Fibroblast of skin of back (primary cell): ENCODE measurements at places on chromosomes 1 and 21.
A peak's percentile ranks its signal among the peaks of the same experiment; 100 is the strongest.

DNA sequence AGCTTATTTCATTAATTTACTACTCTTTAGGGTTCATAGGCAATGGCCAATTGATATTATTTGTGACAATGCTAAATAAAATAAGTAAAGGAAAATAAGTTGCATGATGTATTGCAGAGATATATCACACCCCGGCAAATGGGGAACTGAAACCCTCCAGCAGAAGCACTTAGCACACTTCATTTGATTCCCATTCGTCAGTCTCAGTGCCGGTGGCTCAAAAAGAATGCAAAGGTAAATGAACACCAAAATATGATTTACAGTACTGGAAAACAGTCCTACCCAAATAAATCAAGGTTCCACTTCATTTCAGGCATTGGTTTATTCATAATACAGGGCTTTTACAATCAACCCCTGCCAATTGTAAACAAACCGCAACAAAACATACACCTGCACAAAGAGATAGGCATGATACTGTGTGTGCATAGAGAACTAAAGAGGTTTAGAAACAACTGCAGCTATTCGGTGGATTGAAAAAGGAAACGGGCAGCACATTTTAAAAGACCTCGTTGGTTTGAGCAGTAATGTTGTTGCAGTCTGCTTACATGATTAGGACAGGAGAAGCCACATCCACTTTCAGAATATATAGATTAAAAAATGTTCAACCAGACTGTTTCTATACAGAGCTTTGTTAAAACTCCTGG, 1019.2 kb downstream of the TTLL7 start:
- no peak for DNase-seq

DNA sequence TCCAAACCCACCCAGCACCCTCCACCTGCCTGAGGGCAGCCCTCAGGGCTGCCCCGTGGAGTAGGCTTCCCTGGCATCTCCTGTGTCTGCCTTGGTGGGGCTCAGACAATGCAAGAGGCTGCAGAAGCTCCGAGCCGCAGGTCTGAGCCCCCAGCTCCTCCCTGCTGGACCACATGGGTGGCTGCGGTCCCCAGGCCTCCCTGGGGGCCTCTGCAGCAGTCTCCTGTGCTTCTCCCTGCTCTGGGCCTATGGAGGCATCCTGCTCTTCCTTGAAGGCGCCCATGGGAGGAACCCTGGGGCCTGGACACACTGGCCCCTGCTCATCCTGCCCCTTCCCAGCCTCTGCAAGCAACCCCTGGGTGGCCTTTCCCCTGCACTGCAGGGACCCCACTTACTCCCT, 86.1 kb upstream of the ACTRT2 start:
- DNase-seq = no peak

DNA sequence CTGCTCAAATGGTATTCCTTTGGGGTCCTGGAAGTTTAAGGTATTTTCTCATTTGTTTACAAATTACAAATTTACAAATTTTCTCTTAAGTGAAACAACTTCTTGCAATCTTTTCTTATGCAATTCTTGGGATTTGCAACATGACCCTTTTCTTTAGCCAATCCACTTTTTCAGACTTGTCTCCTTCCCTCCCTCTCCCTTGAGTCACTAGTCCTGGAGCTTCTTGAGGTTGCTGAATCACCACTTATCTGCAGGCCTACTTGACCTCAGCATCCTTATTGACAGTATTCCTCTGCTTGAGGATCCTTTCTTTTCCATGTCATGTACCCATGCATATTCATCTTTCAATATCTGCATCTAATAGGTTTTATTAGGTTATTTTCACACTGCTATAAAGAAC, 302.8 kb upstream of the ADAMTS5 start:
- peak; percentile 92 for DNase-seq

DNA sequence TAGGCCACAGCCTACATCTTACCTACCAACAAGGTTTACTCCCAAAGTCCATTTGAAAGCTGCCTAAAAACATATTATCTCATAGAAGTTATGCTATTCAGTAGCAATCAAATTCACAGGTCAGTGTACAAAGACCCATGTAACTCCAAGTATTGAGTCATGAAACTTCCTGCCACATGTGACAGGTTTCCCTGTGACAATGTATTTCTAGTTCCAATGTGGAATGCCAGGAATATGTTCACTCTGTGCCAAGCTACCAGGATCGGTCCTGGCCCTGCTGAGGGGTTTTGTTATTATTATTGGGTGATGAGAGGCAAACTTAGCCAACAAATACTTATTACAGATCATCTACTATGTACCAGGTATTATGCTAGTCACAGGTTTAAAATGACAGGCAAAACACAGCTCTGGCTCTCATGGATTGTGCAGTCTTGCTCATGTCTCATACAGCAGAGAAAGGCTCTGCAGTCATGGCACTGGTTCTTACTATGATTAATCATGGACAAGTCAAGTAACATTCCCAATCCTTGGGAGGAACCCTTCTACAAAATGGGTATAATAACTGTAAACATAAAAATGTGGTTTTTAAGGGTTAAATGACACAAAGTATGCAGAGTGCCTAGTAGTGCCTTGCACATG, 22.5 kb downstream of the DPH5 start:
- DNase-seq = peak; percentile 5

DNA sequence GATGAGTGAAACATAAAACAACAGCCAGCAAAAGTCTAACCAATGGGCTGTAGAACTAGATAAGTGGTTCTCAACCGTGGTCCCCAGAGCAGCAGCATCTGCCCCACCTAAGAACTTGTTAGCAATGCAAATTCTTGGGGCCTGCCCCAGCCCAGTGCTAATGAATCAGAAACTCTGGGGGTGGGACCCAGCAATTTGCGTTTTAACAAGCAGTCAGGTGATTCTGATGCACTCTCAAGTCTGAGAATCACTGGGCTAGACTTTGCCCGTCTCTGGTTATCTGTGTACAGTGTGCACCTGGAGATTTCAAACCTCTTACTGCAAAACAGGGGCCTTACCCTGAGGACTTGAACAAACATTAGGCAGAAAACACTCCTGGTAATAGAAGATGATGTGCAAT, 66.5 kb downstream of the PLXNA2 start:
- DNase-seq = no peak

GRCh38 chr1:16984717-16985116, 4.3 kb upstream of the MFAP2 start:
- peak; percentile 94 for DNase-seq

- DNase-seq = no peak
Observed at GRCh38 chr1:193083365-193084088, 21.7 kb downstream of the GLRX2 start.

GRCh38 chr1:226414098-226414698, 6.3 kb upstream of the PARP1 start:
- DNase-seq = no peak

GRCh38 chr1:87450615-87451209, 122.0 kb downstream of the LMO4 start:
- no peak for DNase-seq

DNA sequence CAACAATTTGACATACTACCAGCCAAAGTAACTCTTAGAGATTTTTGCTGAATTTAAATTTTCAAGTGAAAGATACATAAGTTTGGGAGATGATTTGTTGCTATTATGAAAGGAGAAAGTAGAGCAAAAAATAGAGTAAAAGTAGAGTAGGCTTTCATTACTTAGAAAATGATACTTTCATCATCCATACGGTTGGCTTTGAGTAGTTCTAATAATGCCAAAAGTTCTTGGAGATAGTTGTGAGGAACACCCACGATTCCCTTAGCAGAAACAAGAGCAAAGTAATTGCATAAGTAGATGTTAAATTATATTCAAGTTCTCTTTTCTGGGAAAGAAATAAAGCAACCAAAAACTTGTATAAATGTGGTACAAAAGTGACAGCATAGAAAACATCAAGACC, 95.0 kb upstream of the VAV3 start:
- no peak for DNase-seq

DNA sequence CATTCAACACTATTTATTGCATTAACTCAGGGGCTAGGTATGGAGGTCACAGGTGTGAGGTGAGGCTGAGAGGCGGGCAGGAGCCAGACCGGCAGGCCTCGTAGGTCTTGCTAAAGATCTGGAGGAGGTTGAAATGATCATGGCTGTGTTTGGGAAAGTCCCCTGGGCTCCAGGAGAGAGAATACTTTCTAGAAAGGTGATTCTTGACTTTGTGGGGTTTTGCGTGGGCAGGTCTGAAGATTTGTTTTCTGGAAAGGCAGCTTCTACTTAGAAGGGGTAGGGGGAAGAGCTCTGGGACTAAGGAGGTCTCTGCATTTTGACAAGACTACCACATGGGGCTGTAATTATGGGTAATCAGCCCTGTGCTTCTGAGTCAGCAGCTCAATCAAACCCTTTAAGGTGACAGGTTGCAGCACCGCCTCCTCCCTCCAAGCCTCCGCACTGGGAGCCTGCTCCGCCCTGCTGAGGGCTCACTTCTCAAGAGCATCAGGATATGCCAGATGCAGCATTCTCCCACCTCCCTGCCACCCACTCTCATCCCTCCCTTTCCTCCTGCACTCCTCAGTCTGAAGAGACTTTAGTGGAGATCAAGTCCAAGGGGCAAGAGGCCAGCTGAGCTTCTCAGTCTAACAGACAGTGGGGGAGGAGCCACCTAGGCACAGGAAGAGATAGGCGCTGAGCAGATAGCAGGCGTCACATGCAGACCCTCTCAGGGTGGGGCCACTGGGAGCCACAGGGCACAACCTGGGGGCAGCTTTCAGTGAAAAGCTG, 30.5 kb downstream of the SLC30A1 start:
- no peak for DNase-seq

DNA sequence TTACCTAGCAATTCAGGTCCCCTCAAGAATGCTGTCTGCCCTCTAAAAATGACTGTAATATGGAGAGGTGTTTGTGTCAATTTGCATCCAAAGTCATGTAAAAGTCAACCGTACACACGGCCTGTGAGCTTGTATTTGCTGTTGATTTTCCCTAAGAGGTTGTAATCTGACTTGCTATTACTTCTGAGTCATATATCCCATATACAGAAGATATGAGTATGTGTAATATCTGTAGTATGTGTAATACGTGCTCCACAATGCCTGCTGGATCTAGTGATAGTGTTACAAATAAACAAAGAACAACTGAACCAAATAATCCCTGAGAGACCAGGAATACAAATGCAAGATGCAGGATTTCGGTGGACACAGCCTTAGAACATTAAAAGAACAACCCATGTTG, 1.4 kb upstream of the KCNJ6 start:
- DNase-seq = peak; percentile 75

- no peak for DNase-seq
Observed at GRCh38 chr1:63824451-63824850, 50.6 kb downstream of the ROR1 start.

- no peak for DNase-seq
Observed at GRCh38 chr1:161483361-161483760, 21.9 kb upstream of the FCGR2A start.

- DNase-seq = peak; percentile 20
Observed at GRCh38 chr1:236916131-236916800, 88.0 kb downstream of the MT1HL1 start.

- DNase-seq = no peak
Observed at GRCh38 chr1:79501153-79501552, 494.6 kb upstream of the ADGRL4 start.

DNA sequence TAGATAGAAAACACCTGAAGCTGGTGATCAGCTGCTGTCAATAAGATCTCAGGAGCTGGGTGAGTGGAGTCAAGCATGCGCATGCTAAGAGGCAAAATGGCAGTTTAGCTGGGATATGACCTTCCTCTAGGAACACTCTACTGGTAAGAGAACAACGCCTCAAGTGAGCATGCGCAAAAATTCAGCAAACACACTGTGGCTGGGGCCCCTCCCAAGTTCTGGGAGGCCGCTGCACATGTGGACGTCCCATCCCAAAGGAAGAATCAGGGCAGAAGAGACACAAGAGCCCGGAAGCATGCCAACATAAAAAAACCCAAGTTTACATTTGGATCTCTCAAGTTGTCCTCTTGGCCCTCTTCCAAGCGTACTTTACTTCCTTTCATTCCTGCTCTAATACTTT, 126.3 kb upstream of the F3 start:
- DNase-seq = no peak

- peak; percentile 62 for DNase-seq
Observed at GRCh38 chr21:46622226-46622625, 13.2 kb upstream of the PRMT2 start.

- no peak for DNase-seq
Observed at GRCh38 chr21:44486302-44486701, 31.0 kb downstream of the LRRC3 start.

GRCh38 chr1:43573066-43573800, 42.5 kb downstream of the PTPRF start:
- no peak for DNase-seq

GRCh38 chr1:6580593-6581409, 1.0 kb downstream of the ZBTB48 start:
- peak; percentile 40 for DNase-seq

DNA sequence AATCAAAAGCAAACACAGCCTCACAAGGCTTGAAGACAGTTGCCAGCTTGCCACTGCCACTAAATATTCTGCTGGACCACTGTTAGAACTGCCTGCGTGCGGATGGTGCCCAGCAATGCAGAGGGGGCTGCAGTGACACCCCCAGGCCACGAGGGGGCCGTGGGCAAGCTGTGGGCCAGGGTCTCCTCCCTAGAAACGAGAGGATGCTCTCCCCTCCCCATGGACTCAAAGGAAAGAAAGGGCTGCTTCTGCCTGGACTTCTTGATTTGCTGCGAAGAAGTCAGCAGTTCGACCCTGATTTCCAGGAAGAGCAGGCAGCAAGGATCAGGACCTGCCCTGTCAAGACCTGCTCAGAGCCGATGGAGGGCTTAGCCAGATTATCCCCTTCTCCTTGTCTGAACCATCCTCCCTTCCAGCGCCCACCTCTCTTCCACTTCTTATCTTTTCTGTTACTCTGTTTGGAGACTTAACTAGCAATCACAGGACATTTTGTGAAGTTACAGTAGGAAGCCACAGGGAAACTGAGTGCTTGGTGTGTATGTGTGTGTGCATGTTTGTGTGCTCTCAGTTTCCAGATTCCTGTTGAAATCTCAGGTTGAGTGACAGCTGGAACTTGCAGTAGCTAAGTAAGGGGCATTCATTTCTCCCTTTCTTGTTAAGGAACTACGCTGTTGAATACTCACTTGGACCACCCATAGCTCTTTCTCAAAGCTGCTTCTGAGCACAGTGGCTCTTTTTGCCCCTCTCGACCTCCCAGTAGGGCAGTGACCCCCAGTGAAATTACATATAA, 2.7 kb downstream of the MAN1C1 start:
- DNase-seq = no peak

GRCh38 chr1:167400359-167400953, 117.9 kb downstream of the CD247 start:
- no peak for DNase-seq

GRCh38 chr1:28135371-28136168, 40.9 kb downstream of the PTAFR start:
- DNase-seq = no peak

GRCh38 chr1:241964550-241965282, 7.1 kb downstream of the BECN2 start:
- no peak for DNase-seq

DNA sequence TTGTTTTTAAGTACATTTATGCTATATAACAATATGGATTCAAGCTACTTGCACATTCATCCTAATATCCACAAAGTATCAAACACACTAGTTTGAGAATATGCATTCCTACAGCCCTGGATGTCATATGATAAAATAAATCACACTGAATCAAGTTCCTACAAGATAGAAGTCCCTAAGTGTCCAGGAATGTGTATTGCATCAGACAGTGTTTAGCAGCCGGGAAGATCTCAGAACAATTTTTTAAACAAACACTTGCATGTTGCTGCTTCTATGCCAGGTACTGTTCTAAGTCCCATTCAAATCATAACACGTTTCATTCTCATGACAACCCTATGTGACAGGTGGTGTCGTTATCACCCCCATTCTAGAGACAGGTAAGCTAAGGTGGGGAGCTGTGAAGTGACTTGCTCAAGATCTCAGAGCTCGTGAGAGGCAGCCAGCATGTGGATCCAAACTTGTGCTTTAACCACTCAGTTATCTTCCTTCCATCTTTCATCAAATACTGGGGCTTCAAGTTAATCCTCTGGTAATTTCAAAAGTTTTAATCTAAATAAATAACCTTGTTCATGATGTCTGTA, 68.3 kb upstream of the KIF26B start:
- DNase-seq = peak; percentile 81
